ENCODE measurements at places on chromosomes 6 and 20.

DNA sequence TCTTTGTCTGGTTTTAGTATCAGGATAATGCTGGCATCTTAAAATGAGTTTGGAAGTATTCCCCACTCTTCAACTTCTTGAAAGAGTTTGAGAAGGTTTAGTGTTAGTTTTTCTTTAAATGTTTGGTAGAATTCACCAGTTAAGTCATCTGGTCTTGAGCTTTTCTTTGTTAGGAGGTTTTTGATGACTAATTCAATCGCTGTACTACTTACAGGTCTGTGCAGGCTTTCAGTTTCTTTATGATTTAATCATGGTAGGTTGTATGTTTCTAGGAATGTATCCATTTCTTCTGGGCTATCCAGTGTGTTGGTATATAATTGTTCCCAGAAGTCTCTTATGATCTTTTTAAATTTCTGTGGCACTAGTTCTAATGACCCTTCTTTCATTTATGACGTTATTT, 215.5 kb downstream of the LRFN2 start:
- no peak for DNase-seq

DNA sequence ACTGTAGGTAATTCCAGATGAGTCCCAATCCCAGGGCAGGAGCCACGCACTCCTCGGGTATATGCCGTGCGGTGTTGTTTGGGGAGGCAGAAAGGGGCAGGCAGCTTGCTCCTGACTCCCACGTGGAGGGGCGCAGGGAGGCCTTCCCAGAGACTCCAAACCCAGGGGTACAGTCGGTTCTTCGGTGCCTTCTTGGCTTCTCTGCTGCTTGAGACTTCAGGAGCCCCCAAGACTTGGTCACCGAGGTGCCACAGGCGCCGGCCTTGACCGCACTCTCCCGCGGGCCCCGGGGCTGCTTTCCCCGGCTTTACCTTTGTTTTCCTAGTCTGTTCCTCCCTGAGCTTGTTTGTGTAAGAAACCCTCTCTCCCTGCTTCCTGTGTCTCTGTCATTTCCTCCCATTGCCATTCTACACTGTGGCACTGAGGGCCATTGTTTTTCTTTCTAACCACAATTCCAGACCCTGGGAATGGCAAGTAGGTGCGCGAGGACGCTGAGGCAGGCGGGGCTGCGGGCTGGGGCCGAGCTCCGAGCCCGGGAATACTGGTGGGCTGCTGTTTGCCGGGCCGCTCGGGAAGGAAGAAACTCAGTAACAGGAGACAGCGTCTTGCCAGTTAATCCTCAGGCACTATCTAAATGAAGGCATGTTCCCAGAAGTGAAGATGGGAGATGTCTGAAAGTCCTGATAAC, 215.6 kb upstream of the HEY2 start:
- DNase-seq = no peak

- no peak for DNase-seq
These were observed 20.1 kb downstream of the DEK start for GRCh38 chr6:18244251-18244650.

GRCh38 chr6:153312634-153313033, 181.6 kb upstream of the RGS17 start:
- DNase-seq = peak; percentile 67

DNA sequence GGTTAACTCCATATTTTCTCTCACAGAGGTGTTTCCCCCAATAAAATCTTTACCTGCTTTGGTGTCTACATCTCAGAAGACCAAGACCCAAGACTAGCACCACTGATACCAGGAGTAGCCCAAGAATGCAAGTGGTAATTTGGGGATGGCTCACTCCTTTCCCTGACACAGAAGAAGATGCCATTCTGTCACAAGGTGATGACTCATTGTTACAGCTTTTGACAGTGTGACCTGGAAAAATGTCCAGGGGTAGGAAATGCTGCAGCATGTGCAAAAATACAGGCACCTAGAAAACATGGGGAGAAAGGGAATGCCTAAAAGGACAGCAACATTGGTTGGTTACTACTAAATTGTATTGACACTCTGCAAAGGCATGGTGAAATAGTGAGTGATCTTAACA, 254.0 kb upstream of the GJE1 start:
- DNase-seq = no peak

DNA sequence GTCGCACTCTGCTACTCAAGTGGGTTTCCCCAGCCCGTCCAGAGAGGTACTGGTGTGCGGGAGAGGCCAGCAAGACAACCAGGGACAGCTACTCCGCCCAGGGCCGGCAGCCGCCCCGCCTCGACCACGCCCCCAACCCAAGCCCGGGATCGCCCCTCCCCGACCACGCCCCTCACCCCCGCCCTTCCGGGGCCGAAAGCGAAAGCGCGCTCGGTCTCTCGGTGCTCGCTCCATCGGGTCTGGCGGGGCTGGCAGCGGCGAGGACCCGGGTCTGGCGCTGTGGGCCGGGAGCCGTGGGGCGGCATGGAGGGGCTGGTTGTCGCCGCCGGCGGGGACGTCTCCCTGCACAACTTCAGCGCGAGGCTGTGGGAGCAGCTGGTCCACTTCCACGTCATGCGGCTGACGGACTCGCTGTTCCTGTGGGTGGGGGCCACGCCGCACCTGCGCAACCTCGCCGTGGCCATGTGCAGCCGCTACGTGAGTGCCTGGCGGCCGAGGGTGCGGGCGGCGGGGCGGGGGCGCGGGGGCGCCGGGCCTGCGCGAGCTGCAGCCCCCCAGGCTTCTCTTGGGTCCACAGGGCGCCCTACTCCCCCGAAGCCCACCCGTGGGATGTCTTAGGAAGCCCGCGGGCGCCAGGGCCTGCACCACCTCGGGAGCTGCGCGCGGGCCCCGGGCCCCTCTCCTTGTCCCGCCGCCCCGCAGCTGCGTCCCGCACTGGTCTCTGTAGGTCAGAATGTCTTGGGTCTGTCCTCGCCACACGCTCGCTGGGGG, at the start of gene PSMG4:
Gene PSMG4 (plus strand): TSS at position 228 of the 771 bp plus-strand sequence. CDS start 76 bp downstream, at position 304.
- DNase-seq = peak; percentile 88

DNA sequence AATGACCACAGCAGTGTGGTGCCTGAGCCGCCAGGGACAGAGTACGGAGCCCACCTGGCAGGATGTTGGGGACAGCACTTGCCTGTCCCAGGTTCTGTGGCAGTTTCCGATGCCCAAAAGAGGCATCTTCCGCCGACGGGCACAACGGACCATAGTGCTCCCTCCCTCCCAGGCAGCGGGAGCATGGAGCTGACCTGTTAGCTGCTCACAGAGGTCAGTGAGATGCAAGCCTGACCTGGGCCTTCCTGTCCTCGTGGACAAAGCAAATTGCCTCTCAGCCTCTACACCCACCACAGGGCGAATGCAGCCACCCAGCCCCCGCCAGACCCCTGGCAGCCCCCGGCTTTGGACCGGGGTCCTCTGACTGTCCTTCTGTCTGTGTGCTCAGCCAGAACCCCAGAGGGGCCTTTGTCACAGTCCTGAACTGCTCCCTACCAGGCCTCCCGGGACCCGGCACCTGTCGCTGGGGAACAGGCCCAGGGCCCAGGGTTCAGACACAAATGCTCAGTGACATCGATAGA, 16.2 kb upstream of the FRMD1 start:
- DNase-seq = no peak

GRCh38 chr6:47934023-47934422, 152.2 kb downstream of the OPN5 start:
- DNase-seq = no peak

DNA sequence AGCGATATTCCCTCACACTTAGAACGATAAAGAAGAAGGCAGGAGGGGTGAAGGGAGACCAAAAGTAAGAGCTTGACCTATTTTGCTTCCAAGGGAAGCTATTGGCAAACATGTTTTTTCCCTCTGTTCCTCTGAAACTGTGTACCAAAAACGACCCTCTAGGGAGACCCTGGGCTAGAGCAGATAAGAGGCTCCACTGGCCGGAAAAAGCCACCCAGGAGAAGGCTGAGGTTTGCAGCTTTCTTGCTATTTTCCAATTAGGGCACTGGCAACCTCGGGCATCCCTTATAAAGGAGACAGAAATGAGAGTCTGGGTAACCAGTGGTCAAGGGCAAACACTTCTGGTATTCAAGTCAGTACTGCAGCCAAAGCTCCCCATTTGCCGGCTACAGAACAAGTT, 168.0 kb downstream of the KIF16B start:
- no peak for DNase-seq

GRCh38 chr20:20461551-20461950, 93.6 kb downstream of the INSM1 start:
- no peak for DNase-seq

DNA sequence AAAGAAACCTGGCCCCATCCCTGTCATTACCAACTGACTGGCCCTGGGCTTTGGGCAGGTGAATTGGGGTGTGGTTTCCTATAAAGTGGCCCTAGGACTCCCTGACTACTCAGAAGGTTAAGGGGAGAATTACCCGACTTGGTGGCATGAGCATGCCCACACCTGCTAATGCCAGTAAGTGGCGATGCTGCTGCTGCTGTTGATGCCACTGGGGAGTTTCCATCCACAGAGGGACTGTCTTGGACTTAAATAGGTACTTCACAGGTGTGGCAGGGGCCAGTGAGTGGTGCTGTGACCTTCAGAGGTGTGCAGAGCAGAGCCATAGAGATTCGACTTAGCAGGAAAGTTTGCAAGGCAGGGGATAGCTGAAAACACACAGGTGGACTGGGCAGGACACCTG, 32.6 kb upstream of the MDFI start:
- DNase-seq = no peak

DNA sequence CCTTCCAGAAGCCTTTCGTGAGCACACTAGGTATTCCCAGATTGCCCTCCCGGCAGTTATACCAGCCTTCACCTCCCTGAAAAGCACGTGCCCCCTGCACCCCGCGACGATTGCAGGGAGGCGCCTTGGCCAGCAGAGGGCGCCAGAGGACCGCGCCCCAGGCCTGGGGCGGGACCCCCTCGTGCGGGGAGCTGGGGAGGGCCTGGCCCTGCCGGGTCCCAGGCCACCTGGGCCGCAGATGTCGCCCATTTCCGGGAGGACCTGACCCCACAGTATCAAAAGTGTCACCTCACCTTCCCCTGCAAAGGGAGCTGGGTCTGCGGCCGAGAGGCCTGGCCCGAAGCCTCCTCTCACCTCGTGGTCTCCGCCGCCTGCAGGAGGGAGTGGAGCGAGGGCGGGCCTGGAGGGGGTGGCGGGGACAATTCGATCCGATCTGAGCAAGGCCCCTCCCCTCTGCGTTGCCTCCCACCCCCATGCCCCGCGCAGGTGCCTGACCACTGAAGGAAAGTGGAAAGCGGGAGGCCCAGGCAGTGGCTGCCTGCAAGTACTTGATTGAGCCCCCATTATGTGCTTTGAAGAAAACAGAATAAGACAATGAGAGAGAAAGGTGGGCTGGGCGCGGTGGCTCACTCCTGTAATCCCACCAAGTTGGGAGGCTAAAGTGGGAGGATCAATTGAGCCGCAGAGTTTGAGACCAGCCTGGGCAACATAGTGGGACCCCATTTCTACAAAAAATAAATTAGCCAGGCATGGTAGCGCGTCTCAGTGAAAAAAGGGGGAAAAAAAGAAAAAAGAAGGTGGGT, 3.5 kb upstream of the SNAI1 start:
- peak; percentile 33 for DNase-seq

GRCh38 chr6:148998704-148999103, 251.9 kb downstream of the UST start:
- no peak for DNase-seq

- no peak for DNase-seq
These were observed 21.2 kb upstream of the HLA-DQA1 start for GRCh38 chr6:32615885-32616532.

DNA sequence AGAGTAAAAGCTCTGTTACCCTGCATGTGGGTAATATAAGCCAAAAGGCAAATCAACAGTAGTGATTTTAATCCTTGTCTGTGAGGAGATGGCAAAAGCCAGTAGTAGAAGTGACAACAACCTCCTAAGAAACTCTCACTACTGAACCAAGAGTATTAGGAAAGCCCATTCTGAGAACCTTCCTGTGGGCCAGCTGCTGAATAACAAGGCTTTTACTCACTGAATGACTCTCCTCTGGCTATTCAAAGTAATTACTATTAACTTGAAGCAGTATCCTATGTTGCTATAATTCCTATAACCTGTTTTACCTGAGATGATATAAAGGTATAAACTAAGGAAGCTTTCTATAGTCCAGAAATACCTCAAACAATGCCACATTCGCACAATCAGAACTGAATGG, 55.1 kb downstream of the CHD6 start:
- no peak for DNase-seq
